ENCODE measurements at places on chromosomes 7 and 10.

DNA sequence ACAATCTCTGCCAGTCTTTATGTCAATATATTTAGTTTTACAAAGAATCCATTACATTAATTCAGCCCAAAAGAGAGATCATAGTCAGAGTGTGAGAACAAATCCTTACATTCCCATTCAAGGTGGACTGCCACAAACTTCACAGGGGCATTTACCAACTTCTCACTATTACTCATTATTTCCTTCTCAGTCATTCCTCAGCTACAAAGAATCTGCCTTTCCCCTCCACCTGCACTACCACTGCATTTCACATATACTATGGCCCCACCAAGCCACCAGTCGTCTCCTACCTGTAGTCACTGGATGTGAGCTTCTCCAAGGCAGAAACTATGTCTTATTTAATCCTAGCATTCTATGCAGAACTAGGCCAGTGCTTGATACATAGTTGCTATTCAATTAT lies 94.3 kb downstream of the USP6NL start:
- no peak for DNase-seq

- no peak for DNase-seq
These were observed 154.8 kb downstream of the ARHGAP12 start for GRCh38 chr10:31773749-31774298.

DNA sequence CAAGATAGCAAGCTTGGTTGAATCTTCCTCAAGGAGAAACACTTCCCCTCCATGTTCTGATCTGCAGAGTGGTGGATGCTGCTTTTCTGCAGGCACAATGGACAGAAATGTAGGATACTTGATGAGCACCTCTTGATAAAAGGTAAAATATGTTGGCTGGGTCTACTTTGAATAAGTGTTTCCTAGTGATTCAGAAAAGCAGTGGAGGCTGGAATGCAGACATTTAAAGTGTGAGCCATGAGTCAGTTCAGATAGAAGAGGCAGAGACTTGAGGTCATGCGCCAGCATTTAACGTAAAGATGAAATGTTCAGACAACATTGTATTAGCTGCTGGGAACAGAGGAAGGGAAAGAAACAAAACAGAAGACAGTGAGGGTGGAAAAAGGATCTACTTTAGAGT lies 403.1 kb downstream of the ADRA2A start:
- no peak for DNase-seq

- no peak for DNase-seq
These were observed 336.3 kb upstream of the SMIM30 start for GRCh38 chr7:113454597-113455169.

- DNase-seq: no peak
These were observed 49.5 kb upstream of the RSU1 start for GRCh38 chr10:16866541-16867275.
